ENCODE measurements at places on chromosomes 6 and 20. TPM values are rescaled to one million over a fixed set of nuclear protein-coding genes. Genes with fewer than 3 reads are reported as not detected.

FRMD1 gene
- total RNA-seq: 4.8 TPM

HDGFL1 gene
- total RNA-seq: not detected

DEFB124 gene
- total RNA-seq: not detected

VPS52 gene
- 37.9 TPM for total RNA-seq

ACTL10 gene
- 2.4 TPM for total RNA-seq

MUCL3 gene
- total RNA-seq: not detected

Measured in omental fat pad (tissue), 4 donors.